ENCODE measurements at places on chromosomes 13 and 19.

DNA sequence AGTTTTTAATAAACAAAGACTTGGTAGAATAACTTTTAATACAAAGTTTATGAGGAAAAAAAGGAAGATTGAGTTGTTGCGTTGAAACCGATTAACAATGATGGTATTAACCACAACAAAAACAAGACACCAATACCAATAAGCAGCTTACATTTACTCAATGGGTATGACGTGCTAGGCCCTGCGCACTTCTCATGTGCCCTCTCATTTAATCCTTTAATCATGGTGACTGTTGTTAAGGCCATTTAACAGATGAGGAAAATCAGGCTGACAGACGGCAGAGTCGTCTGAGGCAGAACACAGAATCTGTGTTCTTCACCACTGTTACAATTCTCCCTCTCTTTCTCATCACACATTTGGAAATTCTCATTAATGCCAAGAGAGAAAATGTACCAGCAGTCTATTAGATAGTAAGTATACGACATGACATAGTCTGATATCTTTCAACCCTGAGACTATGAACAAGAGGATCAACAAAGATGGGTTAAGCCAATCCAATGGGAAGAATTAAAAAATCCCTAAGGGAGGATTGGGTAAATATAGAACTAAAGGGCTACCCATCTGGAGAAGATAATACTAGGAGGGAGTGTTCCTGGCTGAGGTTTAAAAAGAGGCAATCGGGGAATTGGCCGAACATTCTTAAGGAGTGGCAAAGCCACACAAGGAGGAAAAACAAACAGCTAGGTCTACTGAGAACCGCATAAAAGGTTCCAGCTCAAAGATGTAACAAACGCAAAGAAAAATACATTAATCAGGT, 54.0 kb downstream of the DOCK9 start:
- no peak for DNase-seq

GRCh38 chr13:50355797-50356196, 340.6 kb downstream of the KCNRG start:
- DNase-seq: no peak

DNA sequence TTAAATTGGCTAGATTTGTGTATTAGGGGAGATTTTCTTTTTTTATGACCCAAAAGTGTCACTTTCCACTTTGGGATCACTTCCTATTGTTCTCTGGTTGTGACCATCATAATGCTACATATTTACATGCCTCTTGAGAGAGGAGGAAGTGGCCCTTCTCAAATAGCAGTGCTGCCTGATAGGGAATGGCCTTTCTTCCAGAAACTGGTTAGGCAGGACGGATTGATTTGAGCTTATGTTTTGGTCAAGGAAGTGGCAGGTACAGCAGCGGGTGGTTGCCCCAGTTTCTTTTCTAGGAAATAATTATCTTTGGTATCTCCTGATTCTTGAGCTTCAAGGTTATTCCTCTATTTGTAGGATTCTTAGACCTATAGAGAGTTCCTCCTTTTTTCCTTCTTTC, 21.9 kb upstream of the WTIP start:
- DNase-seq: no peak

DNA sequence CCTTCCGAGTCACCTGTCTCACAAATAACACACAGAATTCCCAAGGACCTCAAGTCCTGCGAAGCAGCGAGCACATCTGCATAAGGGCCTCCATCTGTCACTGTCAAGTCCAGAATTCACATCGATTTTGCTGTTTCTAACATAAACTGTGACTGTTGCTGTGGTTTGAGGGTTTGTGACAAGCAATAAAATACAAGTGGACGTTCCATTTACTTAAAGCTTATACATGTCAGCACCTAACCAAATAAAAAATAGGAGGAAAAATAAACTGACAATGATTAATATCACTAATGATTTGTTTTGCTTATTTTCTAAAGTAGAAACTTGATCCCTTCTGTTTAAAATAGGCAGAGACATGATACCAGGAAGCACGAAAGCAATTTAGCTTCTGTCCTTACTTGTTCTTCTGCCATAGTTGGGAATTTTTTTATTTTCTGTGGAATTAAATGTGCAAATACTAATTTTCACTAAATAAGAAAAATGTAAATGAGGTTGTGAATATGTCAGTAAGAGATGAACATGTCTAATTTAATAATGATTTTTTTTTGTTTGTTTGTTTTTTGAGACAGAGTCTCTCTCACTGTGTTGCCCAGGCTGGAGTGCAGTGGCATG, 279.1 kb downstream of the FGF9 start:
- peak; percentile 27 for DNase-seq

GRCh38 chr19:51027126-51027806, 850 bp upstream of the KLK11 start:
- DNase-seq: no peak

DNA sequence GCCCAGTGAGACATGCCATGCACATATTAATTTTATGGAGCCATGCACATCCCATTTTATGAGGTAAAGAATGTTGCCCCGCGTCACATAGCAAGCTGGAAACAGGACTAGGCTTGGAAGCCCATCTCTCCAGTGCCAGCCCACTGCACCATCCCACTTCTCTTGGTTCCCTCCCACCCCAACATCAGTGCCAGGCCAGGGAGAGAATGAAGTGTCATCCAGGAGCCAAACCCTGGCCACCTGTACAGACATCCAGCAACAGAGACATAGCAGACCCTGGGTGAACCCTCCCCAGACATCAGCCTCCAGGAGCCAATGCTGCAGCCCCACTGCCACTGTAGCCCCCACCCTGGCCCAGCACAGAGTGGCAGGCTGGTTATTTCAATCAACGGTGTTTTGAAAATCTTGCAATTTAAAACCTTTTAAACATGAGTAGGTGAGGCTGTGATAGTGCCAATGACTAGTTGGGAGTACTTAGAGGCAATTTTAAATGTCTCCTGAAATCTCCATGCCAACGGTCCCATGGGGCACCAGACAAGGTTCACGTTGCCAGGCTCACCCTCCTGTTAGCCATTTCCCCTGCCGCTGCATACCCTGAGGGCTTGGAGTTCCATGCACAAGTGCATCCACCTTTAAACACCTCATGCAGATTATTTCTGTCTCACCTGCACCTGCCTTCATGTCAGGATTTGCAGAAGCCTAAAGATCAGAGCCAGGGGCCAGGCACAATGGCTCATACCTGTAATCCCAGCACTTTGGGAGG, 34.7 kb downstream of the VSTM2B start:
- DNase-seq: peak; percentile 10

GRCh38 chr13:74111399-74111798, 22.8 kb downstream of the KLF12 start:
- no peak for DNase-seq

DNA sequence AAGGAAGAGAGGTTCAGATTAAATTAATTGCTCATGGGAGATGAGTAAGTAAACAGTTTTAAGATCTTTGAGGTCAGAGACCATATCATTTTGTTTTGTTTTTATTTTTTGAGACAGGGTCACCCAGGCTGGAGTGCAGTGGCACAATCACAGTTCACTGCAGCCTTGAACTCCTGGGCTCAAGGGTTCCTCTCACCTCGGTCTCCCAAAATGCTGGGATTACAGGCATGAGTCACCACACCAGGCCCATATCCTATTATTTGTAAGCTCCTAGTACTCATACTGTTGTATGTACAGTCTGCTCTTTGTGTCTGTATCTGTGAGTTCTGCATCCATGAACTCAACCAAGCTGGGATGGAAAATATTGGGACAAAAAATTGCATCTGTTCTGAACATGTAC, 6.0 kb upstream of the RASL11A start:
- DNase-seq: no peak

DNA sequence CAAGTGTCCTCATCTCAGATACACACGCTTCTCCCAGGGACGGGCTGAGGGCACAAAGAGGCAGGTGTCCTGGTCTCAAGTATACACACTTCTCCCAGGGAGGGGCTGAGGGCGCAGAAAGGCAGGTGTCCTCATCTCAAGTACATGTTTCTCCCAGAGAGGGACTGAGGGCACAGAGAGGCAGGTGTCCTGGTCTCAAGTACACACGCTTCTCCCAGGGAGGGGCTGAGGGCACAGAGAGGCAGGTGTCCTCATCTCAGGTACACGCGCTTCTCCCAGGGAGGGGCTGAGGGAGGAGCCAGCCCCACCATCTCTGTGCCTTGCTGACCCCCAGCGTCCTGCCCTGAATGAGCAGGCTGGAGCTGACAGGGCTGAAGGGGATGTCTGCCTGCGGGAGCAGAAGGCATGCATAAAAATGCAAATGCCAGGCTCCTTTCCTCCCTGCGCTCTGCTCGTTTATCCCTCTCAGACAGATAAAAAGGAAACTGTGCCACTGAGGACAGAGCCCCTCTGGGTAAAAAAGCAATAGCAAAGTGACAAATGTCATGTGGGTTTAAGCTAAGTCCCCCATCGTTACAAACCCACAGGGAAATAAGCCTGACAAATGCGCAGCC, 96.1 kb upstream of the UQCRFS1 start:
- peak; percentile 96 for DNase-seq

- DNase-seq: no peak
Measured at GRCh38 chr13:24868874-24869273, 104.9 kb downstream of the RNF17 start.

- DNase-seq: no peak
Measured at GRCh38 chr13:104757712-104758111, 1691.5 kb upstream of the SLC10A2 start.

GRCh38 chr13:83008212-83008929, 873.9 kb downstream of the SLITRK1 start:
- DNase-seq: no peak

DNA sequence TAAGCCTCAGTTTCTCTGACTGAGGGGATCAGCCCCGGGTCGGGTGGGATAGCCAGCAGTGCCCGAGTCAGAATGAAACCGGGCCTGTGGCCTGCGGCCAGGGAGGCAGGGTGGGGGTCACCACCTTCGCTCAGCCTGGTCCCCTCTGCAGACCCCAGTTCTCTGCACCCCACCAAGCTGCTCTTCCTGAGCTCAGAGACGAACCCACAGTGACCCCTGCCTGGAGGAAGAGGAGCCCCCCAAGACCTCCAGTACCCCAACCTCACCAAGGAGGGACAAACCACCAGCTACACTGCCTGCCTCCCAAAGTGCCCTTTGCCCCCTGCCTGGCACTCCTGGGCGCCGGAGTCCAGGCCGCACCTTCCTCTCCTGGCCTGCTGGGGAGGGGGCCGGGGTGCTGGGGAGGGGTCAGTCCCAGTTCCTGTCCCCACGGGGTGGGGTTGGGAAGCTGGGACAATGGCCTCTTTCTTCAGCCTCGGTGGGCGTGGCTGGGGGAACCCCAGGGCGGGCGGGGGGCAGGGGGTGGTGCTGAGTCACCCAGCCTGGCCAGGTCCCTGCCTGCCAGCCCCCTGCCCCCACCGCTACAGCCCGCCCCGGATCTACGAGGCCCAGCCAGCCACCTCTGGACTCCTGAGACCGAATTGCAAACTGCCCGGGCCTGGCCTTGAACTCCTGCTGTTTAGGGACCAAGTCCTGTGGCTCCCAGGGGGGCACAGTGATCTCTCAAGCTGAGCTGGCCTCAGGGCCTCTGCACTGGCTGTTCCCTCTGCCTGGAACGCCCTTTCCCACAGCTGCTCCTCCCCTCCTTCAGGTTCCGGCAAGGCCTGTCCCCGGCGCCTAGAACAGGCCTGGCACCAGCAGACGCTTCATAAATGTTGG, 14.3 kb downstream of the ZBTB7A start:
- DNase-seq: no peak
